ENCODE measurements at places on chromosomes 12 and 14.

DNA sequence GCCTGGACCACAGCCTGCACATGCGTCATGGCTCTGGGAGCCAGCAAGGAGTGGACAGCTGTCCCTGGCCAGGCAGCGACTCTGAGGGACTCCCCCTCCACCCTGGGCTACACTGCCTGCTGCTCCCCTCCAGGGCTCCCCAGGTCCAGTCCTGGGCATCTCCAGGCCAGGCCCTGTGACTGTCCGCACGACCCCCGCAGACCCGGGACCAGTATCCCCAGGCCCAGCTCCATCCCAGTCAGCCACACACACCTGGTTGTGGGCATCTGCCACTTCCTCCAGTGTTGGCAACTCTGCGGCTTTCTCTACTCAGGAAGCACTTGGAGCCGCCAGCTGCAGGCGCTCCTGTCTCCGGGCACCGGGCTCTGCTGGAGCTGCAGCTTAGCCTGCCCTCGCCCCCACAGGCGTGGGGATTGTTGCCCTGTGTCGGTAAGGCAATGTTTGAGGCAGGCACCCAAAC is 2.4 kb downstream of the ULK1 start:
- no peak for DNase-seq

DNA sequence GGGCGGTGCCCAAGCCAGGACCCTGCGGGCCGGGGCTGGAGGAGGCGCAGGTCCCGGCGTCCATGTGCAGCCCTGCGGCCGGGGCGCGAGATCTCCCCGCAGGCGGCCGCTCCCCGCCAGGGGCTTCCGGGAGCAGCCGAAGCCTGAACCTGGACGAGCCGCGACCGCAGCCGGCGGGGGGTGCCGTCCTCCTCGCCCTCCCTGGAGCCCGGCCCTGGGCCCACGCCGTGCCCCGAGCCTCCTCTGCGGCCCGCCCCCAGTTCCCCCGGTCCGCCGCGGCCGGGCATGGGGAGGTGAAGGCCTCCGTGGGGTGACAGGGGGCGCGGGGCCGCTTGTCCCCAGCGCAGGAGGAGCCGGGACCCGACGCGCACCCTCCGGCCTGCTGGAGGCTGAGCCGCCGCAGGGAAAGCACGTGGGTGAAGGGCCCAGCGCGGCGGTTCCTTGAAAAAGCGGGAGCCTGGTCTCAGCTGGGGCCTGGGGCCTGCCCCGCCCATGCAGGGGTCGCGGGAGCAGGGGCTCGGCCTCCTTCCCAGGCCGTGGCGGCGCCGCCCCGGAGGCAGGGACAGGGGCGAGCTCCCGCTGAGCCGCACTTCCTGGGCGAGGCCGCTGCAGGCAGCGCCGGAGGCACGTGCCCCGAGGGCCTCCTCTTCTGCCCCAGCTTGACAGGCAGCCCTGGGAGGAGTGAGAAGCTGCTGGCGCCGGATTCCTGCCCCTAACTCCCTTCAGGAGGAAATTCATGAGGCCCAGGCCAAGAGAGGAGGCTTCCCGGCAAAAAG is 55.6 kb upstream of the PPP2R5C start:
- DNase-seq: peak; percentile 10

DNA sequence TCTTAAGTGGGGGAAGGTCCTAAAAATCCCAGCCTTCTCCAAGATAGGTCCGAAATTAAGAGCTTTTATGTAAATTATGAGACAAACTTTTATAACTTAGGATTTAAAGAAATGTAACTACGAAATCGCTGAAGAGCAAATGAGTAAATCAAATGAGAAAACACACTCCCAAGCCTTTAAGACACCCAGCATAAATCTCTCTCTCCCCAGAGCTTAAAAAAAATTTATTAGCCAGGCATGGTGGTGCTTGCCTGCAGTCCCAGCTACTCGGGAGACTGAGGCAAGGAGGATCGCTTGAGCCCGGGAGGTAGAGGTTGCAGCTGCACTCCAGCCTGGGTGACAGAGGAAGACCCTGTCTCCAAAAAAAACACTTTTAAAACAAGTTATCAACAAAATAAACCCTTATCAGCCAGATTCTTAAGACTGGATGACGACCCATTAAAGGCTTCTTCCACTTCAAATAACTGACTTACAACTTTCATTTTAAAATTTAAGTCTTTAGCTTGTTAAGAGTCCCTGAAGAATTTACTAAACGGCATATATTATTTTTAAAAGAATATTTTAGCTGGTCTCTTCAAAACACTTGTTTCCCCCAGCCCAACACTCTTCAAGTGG is 3.2 kb downstream of the PTGES3 start:
- DNase-seq: no peak

DNA sequence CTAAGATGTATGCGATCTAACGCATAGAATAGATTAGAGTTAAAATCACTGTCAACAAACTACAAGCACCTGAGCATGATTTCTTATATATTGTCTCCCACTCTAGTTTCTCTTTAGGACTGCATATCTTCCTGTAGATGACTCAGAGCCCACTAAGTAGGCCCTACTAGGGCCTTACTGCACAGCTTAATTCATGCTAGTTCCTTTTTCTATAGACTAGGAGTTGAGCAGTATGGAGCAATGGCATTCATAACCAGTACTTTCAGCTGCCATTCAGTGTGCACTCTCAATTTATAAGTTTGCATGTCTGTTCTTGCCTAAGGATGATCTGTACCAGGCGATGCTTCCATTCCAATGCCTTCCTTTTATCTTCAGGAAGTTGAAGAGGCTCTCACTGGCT is 103.5 kb downstream of the METTL25 start:
- DNase-seq: no peak

- DNase-seq: peak; percentile 91
Measured at GRCh38 chr14:59332727-59333126, 132.5 kb downstream of the GPR135 start.

DNA sequence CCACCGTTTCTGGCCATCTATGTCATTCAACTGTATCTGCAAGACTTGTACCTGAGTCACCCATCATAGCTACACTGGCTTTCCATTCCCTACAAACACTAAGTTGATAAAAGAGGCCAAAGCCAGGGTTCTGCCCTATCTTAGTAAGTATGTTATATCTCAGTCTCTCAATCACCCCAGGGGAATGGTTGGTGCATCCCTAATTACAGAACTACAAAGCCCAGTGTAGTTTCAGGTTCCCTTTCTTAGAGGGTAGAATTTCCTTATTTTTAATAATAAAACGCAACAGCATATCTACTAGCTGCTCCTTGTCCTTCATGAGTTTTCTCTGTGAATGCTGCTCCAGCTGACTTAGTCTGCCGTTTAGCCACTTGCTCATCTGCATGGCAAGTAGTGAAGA is 57.6 kb downstream of the ST8SIA1 start:
- DNase-seq: no peak

DNA sequence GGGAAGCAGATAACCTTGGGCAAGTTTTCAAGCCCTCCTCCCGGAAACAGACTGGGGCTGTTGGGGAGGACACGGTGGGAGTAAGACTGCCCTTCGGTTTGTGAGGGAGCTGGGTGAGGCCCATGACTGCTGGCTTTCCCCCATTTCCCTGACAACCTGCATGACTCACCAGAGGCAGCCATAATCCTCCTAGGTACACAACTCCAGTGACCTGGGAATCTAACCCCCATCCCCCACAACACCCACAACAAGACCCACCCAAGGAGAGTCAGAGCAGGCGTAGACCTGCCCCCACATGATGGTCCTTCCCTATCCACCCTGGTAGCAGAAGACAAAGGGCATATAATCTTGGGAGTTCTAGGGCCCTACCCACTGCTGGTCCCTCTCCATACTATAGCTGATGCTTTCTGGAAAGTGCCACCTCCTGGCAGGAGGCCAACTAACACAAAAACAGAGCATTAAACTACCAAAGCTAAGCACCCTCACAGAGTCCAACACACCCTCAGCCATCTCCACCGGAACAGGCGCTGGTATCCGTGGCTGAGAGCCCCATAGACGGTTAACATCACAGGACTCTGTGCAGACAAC is 14.8 kb downstream of the DDX24 start:
- DNase-seq: no peak

DNA sequence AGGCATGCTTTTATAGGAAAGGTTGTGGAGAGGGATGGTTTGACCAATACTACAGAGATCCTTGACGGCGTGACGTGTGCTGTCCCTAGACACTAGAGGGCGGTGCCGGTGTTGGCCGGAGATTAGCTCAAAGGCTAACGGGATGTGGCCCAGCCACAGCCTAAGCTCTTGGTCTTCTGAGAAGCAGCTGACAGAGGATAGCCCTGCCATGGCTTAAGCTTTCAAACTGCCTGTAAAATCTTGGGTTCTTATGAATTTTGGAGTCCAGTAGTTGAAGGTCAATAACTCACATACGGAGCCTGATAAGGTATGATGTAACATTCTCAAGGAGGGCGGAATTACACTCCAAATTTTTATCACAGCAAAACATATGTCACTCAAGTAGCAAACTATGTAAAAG is 515.7 kb upstream of the ATXN7L3B start:
- peak; percentile 19 for DNase-seq

- DNase-seq: no peak
Measured at GRCh38 chr14:76669770-76670169, 91.5 kb upstream of the VASH1 start.

- DNase-seq: no peak
Measured at GRCh38 chr12:68094195-68094594, 65.3 kb downstream of the IFNG start.

GRCh38 chr12:64665514-64665913 is 55.2 kb downstream of the RASSF3 start:
- DNase-seq: peak; percentile 18

DNA sequence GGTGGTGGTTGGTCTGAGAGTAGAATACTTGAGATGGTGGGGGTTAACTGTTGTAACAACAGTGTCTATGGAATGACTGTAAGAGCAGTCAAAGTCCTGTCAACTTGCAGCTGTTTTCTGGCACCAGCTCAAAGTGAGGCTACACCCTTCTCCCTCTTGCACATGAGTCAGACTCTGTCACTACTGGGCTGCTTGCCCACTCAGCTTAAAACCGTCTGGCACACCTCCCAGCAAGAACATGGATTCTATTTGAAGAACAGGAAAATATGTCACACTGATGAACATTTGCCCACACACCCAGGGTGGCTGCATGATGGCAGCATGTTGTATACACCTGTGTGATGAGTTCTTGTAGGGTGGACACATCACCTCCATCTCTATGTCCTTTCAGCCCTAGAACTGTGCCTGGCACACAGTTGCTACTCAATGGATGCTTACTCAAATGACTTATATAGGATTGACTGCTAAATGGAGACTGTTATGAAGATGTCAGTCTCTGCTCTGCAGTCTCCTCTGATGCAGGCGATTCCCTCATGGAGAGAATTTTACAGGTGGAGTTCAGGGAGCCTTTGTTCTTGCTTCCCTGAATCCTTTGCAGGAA is 19.3 kb upstream of the SERPINA6 start:
- DNase-seq: peak; percentile 100

- DNase-seq: no peak
Measured at GRCh38 chr14:99589651-99590530, 14.1 kb downstream of the CCDC85C start.

DNA sequence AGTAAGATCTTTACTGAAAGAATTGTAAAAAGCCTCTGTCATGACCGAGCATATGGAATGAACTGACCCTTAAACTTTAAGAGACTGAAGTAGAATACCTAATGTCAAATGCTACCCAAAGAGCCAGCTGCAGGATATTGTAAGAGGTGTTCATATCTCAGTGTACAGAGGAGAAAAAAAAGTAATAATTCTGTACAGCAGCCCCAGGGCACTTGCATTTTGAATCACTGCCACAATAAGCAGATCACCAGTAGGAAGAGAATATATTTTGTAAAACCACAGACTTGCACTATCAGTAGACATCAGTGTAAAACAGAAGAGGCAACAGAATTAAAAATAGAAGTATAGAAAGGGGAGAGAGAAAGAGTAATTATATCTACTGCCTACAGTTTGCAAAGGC is 162.6 kb downstream of the PPFIA2 start:
- DNase-seq: no peak

DNA sequence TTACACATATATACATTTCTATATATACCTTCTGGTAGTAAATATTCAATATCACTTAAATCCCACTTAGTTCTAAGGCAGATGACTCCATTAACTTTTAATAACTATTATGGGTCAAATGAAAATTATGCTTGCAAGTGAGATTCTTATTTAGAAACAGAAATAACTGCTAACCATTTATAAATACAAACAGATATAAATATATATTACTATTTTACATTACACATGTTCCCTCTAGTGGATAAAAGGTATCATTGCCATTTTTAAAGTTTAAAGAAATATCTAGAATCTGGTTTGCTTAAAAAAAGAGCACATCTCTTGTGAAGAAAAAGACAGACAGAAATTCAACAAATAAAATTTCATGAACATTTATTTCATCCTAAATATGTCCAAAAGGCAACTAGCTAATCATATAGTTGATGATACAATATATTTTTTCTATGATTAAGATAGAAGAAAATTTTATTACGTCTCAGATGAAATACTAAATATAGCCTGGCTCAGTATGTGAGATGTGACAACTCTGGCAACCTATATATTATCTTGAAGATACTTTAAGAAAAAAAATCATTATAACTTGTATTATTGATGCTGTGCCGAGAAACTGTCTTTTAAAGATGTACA is 11.7 kb upstream of the RAD51AP1 start:
- peak; percentile 1 for DNase-seq

GRCh38 chr12:19482036-19482435 is 42.7 kb downstream of the AEBP2 start:
- DNase-seq: no peak

DNA sequence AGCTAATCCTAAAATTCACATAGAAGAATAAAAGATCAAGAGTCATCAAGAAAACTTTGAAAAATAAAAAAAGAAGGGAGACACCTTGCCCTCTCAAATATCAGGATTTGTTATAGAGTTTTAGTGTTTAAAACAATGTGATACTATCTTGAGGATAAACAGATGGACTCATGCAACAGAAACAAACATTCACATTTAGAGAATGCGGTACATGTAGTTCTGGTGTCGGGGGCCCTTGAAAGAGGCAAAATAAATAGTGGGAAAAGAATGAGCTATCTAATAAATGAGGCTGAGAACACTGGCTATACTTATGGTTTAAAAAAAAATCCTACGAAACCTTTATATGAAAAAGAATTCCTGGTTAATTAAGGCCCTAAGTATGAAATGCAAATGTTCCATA is 127.7 kb downstream of the LLPH start:
- DNase-seq: no peak

DNA sequence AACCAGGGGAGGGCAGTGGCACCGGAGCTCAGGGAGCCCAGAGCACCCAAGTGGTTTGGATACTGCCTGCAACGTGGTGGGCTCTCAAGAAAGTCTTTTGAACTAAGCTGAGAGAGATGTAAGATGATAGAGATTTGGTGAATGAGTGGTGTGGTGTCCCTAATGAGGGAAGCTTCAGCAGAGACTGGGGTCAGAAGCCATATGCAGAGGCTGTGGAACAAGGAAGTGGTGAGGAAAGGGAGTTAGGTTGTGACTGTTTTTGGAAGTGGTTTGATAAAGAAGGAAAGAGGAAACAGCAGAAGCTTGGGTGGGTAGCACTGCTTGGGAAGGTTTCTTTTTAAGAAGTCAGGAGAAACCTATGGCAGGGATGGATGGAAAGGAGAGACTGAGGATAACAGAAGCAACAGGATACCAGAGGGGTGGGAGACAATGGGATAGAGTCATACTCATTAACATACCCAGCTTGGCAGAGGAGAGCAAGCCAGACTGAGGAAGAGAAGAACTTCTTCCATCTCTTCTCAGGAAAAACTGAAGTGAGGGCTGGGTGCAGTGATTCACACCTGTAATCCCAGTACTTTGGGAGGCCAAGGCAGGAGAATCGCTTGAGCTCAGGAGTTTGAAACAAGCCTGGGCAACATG is 24.1 kb downstream of the SLC4A8 start:
- DNase-seq: no peak
